ENCODE measurements at places on chromosomes 4 and X.
A peak's percentile ranks its signal among the peaks of the same experiment; 100 is the strongest.

DNA sequence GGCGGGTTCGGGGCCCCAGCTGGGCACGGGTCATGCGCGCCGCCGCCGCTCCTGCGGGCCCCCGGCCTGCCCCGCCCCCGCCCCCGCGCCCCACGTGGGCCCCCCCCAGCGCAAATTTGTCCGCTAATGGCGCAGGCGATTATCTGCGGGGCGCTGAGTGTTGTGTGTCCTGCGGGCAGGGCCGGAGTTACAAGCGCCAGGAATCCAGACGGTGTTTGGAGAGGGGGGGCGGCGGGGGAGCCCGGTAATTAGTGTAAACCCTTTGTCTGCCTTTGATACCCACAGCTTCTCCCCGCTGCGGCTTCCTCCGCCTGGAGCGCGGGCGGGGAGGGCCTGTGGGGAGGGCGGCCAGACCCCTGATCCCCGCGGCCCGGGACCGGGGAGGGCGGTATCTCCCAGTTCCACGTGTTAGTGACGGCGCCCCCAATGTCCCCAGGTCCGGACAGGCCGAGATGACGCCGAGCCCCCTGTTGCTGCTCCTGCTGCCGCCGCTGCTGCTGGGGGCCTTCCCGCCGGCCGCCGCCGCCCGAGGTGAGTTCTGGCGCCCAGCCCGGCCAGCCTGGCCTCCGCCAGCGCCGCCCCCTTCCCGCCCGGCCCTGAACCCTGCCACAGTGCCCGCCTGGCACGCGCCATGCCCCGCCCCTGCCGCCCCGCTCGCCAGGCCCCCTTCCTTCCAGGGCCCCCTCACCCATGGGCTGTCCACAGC is 761 bp downstream of the FGFRL1 start:
- DNase-seq = no peak

DNA sequence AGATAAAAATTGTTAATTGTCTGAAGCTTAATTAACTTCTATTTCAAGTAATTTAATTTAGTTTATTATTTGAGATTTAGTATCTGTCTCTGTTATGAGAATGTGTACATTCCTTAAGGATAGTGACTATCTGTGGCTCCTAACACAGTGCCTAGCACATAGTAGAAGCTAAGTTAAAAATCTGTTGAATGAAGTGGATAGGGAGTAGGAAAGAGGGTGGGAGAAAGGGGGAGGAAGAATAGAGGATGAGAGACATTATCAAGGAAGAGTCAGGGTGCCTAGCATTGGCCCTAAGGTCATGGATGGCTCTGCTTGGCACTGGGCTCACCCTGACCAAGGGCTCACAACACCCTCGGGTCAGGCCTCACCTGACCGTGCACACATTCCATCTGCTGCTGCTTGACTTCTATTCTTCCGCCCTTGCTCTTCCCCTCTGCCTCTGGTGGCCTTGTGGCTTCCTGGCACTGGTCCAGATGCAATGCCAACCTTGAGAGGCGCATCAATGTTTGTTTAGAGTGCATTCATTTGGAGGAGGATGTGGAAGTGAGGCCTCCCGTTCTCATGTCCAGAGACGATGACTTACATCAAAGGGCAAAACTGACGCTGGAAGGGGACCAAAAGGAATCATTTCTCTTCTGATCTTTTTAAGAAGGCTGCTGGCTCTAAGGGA is 42.3 kb downstream of the TRIM2 start:
- DNase-seq = no peak

GRCh38 chr4:100076753-100077152 is 113.5 kb downstream of the DDIT4L start:
- no peak for DNase-seq

- peak; percentile 88 for DNase-seq
These were observed 5.9 kb downstream of the RTL3 start for GRCh38 chrX:78653118-78653822.

GRCh38 chr4:123554801-123555232 is 158.2 kb downstream of the SPRY1 start:
- peak; percentile 64 for DNase-seq

- no peak for DNase-seq
These were observed 176.3 kb upstream of the PITX2 start for GRCh38 chr4:110799211-110799610.

DNA sequence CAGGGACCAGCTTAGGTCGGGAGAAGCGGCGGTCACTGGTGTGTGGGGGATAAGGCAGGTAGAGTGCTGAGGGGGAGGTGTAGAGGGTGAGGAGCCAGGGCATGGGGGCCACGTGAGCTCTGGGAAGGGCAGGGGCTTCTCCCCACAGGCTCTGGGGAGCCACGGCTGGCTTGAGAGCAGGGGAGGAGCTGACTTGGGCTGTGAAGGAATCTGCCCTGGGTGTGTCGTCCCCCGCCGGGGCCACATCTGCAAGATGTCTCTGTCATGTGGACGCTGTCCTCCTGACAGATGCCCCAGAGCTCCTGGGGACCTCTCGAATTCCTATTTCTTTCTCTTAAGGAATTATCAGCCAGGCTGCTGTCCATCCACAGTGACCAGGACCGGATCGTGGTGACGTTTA is 15.0 kb downstream of the SH3TC1 start:
- DNase-seq = no peak

DNA sequence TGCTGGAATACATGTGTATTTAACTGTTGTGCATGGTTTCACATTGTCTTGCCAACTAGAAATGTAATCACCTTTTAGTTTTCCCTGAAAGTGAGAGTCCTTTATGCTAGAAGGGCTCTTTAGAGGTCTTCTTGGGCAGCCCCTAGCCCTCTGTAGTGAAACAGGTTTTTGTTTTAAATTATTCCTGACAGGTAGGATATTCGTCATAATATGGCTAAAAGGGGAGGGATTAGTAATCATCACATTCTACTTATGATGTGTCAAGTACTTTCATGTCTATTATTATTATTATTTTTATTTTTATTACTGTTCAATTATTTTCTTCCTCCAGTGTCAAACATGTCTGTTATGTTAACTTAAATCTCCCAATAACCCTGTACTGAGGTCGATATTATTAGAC is 35.5 kb downstream of the MSN start:
- no peak for DNase-seq

GRCh38 chr4:48047421-48047844 is 30.9 kb downstream of the NIPAL1 start:
- peak; percentile 80 for DNase-seq

DNA sequence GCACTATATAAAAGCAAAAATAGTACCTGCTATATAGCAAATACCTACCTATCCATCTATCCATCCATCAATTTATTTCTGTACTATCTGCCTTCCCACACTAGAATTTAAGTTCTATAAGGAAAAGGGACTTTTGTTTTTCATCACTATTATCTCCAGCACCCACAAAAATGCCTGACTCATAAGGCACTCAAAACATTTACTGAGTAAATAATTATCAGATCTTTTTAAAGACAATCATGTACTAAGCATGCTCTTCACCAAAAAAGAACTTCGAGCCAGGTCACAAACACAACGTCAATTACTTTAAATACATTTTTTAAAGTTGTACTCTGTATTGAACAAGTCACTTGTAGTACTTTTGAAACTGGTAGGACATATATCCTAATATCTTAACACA is 119.9 kb downstream of the FBXW7 start:
- DNase-seq = no peak

DNA sequence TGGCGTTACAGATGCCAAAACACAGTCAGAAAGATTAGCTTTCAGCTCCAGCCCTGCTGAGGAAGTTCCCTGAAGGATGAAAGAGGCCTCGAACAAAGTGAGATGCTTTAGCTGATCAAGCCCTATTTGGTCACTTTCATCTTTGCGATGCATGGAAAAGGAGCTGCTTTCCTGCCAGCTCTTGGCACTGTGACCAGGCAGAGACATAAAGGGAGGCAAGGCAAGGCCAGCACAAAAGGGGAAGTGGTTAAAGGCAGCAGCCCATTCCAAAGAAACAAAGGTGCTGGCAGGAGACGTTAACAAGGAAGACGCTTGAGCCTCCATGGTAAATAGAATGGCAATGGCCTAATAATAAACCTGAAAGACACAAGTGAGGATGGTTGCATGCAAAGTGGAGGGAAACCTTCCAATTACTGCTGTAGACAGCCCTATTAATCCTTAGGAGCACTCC is 617.1 kb upstream of the INTU start:
- DNase-seq = no peak

DNA sequence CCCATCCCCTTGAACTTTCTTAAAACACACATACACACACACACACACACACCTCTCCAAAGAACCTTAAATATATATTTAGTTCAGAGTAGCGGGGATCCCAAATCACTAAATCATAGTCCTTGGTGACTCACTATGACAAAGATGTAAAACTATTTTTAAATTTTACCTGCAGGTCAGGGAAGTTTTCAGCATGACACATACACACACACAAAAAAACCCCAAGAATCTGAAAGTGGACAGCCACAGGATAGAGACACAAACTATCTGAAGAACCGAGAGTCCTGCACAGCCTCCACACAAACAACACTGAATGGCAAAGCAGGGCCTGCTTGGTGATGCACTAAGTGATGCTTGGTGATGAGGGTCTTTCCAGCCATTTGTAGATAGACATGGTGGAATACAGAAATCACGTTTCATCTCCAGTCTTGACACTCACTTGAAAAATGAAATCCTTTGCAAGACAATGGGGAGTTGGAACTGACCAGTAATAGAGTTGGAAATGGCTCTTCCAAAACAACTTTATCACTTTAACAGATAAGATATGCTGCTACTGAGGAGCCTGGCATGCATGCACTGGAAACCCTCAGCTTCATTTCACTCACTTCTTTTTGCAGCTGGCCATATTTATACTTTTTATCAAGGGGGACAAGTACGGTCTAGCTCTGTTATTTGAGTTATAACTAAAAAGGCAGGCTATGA is 307.3 kb downstream of the RAPGEF2 start:
- DNase-seq = no peak

DNA sequence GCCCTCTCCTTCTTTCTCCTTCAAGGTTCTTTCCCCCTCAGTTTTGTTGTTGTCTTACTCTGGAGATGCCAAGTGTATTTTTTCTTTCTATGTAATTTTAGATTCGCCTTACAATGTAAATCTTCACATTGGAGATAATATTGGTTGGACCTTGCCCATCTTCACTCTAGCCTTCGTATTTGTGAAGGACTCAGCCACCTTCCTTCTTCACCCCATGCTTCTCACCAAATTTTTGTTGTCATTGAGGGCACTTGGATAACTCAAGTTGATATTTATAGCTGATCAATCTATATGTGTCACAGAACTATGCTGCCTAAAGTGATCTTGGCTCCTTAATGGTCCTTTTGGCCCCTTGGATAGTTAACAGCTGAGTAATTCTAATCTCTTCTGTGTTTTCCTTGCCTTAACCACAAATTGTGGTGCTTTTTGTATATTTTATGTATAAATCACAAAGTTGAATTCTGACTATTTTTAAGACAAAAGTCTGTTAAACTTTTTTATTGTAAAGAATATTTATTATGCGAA is 6.5 kb downstream of the SPRY1 start:
- no peak for DNase-seq

- no peak for DNase-seq
These were observed 29.7 kb upstream of the LCORL start for GRCh38 chr4:18051281-18051680.

DNA sequence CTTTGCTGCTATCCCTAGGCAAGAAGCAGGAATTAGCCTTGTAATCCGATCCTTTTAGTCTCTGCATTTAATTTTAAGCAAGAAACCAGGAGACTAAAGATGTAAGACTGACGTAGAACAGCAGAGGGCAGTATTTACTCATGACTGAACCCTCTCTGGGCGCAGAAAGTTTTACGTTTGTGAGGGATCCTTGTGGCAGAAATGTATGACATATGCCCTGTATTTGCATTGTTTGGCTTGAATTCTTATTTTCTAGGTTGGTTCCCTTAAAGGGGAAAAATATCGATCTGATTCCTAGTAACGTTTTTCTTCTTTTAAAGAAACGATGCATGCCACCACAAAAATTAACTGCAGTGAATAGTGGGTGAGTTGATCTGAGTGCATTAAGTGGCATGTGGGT is 1.3 kb upstream of the FAT4 start:
- peak; percentile 48 for DNase-seq

DNA sequence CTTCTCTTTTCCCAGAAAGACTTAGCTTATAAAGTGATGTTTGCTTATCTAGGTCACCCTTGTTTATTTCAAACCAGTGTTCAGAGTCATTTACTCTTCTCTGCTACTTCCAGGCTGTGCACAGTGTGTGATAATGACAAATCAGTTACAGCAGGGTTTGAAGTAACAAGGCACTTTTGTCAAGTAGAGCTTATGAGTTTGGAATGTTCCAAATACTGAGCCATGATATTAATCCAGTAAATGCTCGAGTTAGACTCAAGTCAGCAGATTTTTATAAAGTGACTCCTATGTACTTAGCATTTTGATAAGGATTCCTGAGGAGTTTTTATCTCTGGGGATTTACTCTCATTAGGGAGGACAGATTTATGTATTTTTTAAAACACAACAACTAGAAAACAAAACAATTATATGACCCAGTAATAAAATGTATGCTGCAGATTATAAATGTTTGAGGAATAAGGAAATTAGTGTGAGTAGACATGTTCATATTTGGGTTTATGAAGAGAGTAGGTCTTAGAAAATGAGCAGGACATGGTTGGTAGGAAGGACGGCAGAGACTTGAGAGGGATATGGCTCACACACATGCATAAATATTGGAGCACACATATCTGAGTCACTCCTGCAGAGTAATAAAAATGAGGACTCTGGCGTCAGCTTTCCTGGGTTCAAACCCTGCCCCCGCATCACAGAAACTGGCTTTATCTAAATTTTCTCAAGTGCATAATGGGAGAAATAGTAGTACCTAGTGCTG is 271.2 kb downstream of the FBXO8 start:
- DNase-seq = no peak

DNA sequence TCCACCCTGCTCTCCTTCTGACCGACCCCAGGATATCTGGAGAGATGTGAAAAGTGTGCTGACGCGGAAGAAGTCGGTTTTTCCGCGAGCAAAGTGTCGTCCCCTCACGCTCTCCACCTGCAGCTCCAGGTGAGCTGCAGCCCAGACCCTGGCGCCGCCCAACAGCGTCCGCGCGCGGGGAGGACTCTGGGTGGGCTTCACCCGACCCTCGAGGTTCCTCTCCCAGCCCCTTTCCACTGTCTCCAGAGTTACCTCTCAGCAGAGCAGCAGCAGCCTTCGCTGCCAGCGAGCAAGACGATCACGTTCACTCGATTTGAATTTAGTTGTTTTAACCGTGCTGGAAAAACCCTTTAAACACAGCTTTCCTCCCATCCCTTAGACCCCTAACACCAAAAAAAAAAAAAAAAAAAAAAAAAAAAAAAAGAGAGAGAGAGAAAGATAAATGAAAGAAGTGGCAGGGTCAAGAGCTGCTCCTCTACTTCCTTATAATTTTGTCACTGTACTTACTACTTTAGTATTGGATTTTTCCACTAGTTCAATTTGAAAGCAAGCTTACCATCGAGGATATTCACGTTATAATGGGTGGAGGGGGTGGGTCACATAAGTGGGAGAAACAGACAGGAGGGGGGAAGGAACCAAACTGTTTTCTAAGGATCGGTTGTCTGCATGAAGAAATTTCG is 758 bp upstream of the NR3C2 start:
- DNase-seq = peak; percentile 3

GRCh38 chr4:154292589-154292988 is 199.0 kb downstream of the DCHS2 start:
- DNase-seq = no peak

DNA sequence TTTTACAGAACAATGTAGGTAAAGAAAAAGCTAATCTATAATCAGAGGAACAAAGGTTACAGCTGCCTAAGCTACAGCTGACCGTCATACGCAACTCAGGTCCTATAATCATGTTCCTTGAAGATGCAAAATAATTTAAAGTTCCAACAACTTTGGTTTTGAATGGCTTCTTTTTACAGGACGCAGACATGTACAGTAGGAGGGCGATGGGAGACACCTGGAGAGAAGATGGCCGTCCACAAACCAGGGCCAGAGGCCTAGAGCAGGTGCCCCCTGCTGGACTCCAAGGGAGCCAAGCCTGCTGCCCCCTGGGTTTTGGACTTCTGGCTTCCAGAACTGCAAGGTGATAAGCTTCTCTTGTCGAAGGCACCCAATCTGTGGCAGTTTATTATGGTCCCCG is 10.6 kb downstream of the HGFAC start:
- no peak for DNase-seq
